ENCODE measurements at places on chromosomes 7 and 10.

DNA sequence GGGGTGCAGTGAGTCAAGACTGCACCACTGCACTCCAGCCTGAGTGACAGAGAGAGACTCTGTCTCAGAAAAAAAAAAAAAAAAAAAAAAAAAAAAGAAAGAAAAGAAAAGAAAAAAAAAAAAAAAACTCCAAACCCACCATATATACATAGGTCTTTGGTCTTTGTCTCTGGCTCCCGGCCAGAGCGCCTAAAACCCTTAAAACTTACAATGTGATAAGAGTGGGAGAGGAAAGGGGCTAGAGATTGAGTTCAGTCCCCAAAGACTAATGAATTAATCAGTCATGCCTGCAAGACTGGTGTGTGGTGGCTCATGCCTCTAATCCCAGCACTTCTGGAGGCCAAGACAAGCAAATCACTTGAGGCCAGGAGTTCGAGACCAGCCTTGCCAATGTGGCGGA, 6.8 kb upstream of the NFE2L3 start:
- DNase-seq, result no peak

GRCh38 chr10:110431659-110432058, 66.0 kb upstream of the DUSP5 start:
- no peak for DNase-seq

GRCh38 chr10:12981570-12981969, 19.9 kb downstream of the CCDC3 start:
- DNase-seq, result no peak

GRCh38 chr10:7170626-7171322, 240.1 kb downstream of the SFMBT2 start:
- DNase-seq, result no peak

DNA sequence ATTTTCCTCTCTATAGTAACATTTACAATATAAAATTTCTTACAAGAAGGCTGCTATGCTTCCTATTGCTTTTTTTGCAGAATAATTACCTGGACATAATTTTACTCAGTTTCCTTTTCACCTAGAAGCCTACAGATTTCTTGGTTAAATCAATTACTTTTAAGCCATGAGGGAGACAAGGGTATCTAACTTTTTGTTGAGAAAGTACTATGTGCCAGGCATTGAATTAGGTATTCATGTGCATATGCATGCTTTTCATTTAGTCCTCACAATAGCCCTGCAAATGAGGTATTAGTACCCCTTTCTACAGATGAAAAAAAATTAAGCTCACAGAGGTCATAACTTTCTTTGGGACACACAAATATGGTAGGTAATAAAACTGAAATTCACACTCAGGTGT, 16.4 kb downstream of the PCGF6 start:
- no peak for DNase-seq

GRCh38 chr10:66550351-66550750, 375.5 kb upstream of the LRRTM3 start:
- no peak for DNase-seq

GRCh38 chr10:72098836-72099599, 10.7 kb upstream of the SPOCK2 start:
- DNase-seq, result no peak

GRCh38 chr7:45524445-45524844, 49.7 kb upstream of the ADCY1 start:
- DNase-seq, result no peak

DNA sequence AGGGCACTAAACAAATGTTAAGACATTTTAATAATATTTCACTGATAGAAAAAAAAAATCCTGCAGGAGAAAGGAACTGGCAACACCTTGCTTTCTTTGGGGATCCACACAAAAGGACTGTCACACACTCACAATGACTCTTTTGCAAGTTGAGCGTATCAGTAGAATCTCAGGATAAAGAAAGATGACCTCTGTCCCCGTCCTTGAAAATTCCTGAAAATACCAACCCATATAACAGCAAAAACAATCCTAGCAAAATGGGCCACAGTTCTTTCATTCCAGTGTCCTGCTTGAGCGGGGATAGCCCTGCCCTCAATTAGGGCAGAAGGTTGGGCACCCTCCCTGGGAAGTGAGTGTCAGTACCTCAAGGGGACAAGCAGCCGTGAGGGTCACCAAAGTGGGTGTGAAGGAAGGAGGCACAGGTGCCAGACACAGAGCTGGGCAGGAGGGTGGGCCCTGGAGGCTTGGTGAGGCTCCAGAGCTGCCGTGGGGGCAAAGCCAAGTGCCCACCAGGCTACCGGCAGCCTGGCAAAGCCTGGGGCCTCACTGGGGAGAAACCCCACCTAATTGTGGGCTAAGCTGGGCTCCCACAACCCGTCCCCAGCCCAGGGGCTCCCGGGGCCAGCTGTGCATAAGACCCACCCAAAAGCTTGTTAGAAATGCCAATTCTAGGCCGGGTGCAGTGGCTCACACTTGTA, 2.8 kb downstream of the WDR86 start:
- no peak for DNase-seq

- DNase-seq, result no peak
Observed at GRCh38 chr10:54009672-54010071, 791.4 kb downstream of the PCDH15 start.

- DNase-seq, result no peak
Observed at GRCh38 chr10:89114846-89115625, 92.1 kb downstream of the CH25H start.

GRCh38 chr10:76257816-76258215, 826.4 kb downstream of the LRMDA start:
- no peak for DNase-seq

DNA sequence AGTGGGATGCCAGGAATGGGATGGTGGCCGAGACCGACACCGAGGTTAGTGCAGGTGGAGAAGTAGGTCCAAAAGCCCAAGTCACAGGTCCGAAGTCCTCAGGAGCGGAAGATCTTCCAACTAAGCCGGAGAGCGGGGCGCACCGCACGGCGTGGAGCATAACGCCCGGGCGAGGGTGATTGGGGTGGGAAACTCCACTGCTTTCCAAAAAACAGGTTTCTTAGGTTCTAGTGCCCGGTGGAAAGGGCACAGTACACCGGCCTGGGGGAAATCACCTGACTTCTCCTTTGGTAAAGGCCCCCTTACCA, 11.4 kb upstream of the SPAG6 start:
- no peak for DNase-seq

DNA sequence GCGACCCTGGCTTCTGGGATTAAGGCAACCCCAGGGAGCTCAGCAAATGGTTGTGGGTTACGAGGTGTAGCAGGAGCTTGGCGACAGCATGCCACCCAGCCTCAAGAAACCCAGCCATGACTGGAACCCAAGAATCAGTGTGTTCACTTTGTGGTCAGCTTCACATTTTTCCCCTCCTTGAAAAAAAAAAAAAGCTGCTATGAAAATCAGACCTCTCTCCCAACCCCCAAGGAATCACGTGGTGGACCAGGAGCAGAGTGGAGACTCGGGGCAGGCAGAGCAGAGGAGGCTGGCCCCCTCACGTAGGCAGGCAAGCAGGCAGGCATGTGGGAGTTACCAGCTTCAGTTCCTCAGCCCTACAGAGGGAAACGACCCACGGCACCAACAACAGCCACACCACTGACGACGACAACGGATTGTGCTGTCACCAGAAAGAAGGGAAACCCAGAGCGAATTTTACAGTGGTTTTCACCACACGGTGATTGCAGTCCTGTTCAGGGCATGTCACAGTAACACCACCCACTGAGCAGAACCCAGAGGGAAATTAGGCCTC, 203.4 kb downstream of the SLC25A13 start:
- DNase-seq, result no peak

- no peak for DNase-seq
Observed at GRCh38 chr7:2030475-2031450, 202.0 kb downstream of the MAD1L1 start.

DNA sequence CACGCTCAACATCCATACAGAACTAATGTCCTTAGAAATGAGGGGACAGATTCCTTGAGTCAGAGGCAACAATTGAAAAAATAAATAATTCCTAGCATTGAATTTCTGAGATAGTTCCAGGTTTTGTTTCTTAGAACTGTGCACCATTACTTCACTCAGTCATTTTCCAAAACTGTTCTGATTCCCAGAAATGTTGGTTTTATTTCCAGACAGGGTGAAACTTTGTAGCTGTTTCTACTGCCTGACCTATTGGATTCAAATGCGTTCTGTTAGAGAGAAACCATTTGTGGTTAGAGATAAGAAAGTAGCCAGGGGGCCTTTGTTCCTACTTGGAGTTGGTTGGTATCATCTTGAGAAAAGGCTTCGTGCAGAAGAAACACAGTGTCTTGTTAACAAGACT, 8.1 kb upstream of the DEPP1 start:
- DNase-seq, result no peak

DNA sequence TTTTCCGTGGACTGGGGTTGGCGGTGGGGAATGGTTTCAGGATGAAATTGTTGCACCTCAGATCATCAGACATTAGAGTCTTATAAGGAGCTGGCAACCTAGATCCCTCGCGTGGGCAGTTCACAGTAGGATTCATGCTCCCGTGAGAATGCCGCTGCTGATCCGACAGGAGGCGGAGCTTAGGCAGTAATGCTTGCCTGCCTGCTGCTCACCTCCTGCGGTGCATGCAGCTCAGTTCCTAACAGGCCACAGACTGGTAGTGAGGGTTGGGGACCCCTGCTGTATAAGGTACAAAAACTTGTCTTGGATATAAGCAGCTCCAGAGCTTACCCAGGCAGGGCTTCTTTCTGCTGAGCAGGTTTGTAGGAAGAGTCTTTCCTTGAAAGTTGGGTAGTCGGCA, 53.9 kb downstream of the SHH start:
- no peak for DNase-seq

GRCh38 chr7:84950836-84951235, 236.0 kb downstream of the SEMA3D start:
- DNase-seq, result no peak

DNA sequence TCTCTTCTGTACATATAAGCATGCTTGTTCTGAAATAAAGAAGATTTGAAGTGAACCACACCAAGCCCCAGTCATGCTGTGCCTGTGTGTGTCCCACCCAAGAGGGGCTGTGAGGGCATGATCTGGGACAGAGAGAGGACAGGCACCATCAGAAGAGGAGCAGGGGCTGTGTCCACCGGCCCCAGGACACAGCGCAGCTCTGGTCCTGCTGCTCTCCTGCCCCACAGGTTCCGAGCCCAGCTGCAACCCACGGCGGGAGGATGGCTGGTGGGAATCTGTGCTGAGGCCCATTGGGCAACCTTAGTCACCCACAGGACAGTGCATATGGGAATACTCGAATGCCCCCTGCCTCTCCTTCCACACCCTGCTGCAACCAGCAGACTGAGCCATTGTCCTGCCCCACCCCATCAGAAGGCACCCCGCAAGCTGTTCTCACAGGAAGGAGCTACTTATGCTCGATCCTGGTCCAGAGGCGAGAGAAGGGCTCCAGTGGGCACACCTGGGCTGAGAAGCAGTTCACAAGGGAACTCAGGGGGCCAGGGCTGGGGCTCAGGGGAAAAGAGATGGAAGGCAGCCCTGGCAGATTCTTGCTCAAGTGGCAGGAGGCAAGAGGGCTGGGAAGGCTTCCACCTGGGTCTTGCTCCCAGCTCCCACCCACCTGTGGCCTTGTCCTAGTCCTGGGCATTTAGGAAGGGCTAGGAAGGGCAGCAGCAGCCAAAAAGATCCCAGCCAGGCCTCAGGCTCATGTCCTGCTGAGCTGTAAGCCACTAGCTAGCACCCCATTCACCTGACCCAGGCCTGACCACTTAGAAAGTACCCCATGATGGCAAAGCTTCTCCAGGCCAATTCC, 31.9 kb downstream of the LDB3 start:
- DNase-seq, result no peak

- no peak for DNase-seq
Observed at GRCh38 chr7:115526278-115526677, 504.3 kb downstream of the TFEC start.

GRCh38 chr7:3119963-3120362, 76.3 kb upstream of the CARD11 start:
- DNase-seq, result no peak

- DNase-seq, result no peak
Observed at GRCh38 chr10:93701866-93702209, 554 bp downstream of the FRA10AC1 start.

- peak; percentile 27 for DNase-seq
Observed at GRCh38 chr7:12490107-12490688, 80.3 kb upstream of the SCIN start.

GRCh38 chr10:26489081-26489480, 50.9 kb downstream of the APBB1IP start:
- no peak for DNase-seq

DNA sequence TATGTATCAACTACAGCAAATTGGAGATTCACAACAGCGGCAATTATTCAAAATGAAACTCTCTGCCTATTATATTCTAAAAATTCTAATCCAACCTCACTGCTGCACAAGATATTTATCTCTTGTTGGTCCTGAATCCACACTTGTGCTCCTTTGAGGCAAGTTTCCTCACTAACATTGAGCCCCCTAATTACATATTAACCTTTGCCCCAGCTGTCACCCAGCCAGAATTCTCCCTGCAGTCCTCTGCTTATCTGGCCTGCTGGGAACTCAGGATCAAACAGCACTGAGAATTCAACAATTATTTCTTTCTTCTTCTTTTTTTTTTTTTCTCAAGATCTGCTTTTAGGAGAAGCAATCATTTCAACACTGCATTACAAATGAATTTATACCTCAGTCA, 21.5 kb upstream of the PLAC9 start:
- DNase-seq, result peak; percentile 52

DNA sequence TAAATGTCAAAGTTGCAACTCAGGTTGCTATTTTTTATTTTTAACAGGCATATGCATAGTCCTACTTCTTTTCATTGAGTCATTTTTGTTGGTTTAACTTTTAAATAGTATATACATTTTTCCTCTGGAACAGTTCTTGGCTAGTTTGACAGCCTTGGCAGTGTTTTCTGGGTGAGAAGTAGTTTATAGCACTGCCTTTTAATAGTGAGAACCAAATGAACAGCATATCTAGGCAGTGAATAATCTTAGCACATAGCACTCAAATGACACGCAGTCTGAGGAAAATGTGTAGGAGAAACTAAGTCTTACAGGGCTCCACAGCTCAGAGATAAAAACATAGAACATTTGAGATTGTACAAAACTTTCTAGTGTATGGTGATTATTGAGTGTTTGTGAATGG, 265.5 kb upstream of the POT1 start:
- peak; percentile 8 for DNase-seq

- DNase-seq, result no peak
Observed at GRCh38 chr10:60414111-60414510, 24.4 kb upstream of the ANK3 start.

DNA sequence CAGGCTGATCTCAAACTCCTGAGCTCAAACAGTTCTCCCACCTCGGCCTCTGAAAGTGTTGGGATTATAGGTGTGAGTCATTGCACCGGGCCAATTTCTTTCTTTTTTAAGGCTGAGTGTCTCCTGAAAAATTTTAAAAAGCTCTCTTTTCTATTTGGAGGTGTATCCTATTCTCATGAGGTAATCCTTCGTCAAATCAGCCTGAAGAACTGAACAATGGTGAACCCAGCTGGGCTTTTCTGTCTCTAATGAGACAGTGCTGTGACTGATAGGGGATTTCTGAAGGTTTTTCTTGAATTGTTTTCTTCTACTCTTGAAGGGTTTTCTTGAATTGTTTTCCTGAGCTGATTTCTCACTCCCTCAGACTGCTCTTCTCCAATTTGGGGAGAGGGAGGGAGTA, 30.9 kb upstream of the CALU start:
- DNase-seq, result no peak

GRCh38 chr10:43258562-43259212, 8.2 kb downstream of the RASGEF1A start:
- no peak for DNase-seq
